Activated T-helper 1 cell treated with anti-CD3 and anti-CD28 coated beads, Interleukin-12 subunit alpha, Interleukin-12 subunit beta, Interleukin-2, Interleukin-4 antibody, amounts not matched to agents 30 ng/mL and 10 ng/mL and 1 ng/mL, durations not matched to agents 14 hours and 24 hours and 36 hours (primary cell): ENCODE measurements at places on chromosomes 3 and 15.
A peak's percentile ranks its signal among the peaks of the same experiment; 100 is the strongest.

GRCh38 chr15:33279613-33280205 is 31.1 kb upstream of the RYR3 start:
- H3K27me3 ChIP-seq, result peaks cover 2% of the 10 kb centered on the region
- H3K36me3 ChIP-seq, result no peaks in the 10 kb centered on the region
- DNase-seq, result no peak
- H3K4me1 ChIP-seq, result no peaks in the 10 kb centered on the region
- H3K4me3 ChIP-seq, result no peak overlapping the region
- H3K27ac ChIP-seq, result no peak overlapping the region

GRCh38 chr15:51229907-51230330 is 108.5 kb downstream of the CYP19A1 start:
- no peak overlapping the region for H3K4me3 ChIP-seq
- DNase-seq, result no peak

GRCh38 chr3:124584552-124585391 is 145.5 kb upstream of the UMPS start:
- H3K4me3 ChIP-seq, result peak overlapping the region; percentile 31
- no peak for DNase-seq
- H3K4me1 ChIP-seq, result peaks cover 7% of the 10 kb centered on the region
- H3K27me3 ChIP-seq, result peaks cover 47% of the 10 kb centered on the region
- H3K27ac ChIP-seq, result no peak overlapping the region

- no peak overlapping the region for H3K4me3 ChIP-seq
- H3K27me3 ChIP-seq, result peaks cover 41% of the 10 kb centered on the region
- peak; percentile 27 for DNase-seq
- peaks cover 1% of the 10 kb centered on the region for H3K36me3 ChIP-seq
- H3K4me1 ChIP-seq, result peaks cover 28% of the 10 kb centered on the region
- no peak overlapping the region for H3K27ac ChIP-seq
These were observed 16.2 kb upstream of the CCR9 start for GRCh38 chr3:45870099-45870498.

DNA sequence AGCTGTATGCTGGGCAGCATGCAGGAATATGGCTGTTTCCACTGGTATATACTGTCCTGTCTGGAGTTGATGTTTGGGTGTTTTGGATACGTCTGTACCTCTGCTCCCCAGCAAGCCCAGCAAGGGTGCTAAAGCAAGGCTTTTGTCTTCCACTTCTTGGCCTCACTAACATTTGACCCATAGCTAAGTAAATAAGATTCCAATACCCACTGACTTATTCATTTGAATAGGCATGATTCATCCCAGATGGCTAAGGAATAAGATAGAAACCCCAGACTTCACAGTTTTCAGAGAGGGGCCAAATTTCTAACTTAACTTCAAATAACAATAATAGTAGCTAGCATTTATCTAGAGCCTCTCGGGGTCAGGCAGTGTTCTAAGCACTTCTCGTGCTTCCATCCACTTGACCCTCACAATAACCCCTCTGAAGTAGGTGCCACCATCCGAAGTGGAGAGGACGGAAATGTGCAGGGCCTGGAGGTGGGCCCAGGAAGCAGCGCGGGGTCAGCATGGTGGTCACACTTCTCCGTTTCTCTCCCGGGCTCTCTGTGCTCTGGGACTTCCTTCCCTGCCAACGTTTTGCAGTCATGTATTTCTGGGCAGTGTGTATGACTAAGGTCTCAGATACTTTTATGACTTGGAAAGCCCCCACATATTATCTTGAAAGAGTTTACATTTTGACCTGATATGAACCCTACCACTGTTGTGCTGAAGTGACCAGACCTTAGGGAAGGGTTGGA is 39.3 kb downstream of the LRRK1 start:
- H3K4me1 ChIP-seq, result no peaks in the 10 kb centered on the region
- no peak overlapping the region for H3K27ac ChIP-seq
- peaks cover 23% of the 10 kb centered on the region for H3K27me3 ChIP-seq
- no peaks in the 10 kb centered on the region for H3K36me3 ChIP-seq
- DNase-seq, result no peak
- H3K4me3 ChIP-seq, result no peak overlapping the region

GRCh38 chr15:42696626-42697025 is 40.3 kb downstream of the CDAN1 start:
- H3K27ac ChIP-seq, result no peak overlapping the region
- no peak for DNase-seq
- no peak overlapping the region for H3K4me3 ChIP-seq
- no peaks in the 10 kb centered on the region for H3K27me3 ChIP-seq
- peaks cover 6% of the 10 kb centered on the region for H3K36me3 ChIP-seq
- peaks cover under 1% of the 10 kb centered on the region for H3K4me1 ChIP-seq
